ENCODE measurements at places on chromosomes 13 and 19. TPM values are rescaled to one million over a fixed set of nuclear protein-coding genes. Genes with fewer than 3 reads are reported as not detected.

The RAP2A gene
- total RNA-seq: 15.2 TPM

The NOVA2 gene
- 0.06 TPM for total RNA-seq

The MARCHF2 gene
- 58.6 TPM for total RNA-seq

GRCh38 chr13:100423375-100423774 lies 165.2 kb downstream of the GGACT start:
- no peak for DNase-seq

GRCh38 chr13:90757127-90757680 lies 590.3 kb upstream of the MIR17HG start:
- DNase-seq: no peak

- no peak for DNase-seq
These were observed 17.5 kb upstream of the LGALS14 start for GRCh38 chr19:39686739-39687138.

GRCh38 chr19:35712567-35713505 lies 5.0 kb upstream of the KMT2B start:
- DNase-seq: no peak

GRCh38 chr19:46951171-46951986 lies 68.3 kb upstream of the NPAS1 start:
- peak; percentile 94 for DNase-seq
